ENCODE measurements at places on chromosomes 5 and 9.

- DNase-seq: no peak
Observed at GRCh38 chr5:157476702-157477408, 16.8 kb downstream of the NIPAL4 start.

- no peak for DNase-seq
Observed at GRCh38 chr5:157109744-157110143, 900 bp upstream of the HAVCR2 start.

- DNase-seq: no peak
Observed at GRCh38 chr5:160657622-160658458, 194.2 kb downstream of the ATP10B start.

DNA sequence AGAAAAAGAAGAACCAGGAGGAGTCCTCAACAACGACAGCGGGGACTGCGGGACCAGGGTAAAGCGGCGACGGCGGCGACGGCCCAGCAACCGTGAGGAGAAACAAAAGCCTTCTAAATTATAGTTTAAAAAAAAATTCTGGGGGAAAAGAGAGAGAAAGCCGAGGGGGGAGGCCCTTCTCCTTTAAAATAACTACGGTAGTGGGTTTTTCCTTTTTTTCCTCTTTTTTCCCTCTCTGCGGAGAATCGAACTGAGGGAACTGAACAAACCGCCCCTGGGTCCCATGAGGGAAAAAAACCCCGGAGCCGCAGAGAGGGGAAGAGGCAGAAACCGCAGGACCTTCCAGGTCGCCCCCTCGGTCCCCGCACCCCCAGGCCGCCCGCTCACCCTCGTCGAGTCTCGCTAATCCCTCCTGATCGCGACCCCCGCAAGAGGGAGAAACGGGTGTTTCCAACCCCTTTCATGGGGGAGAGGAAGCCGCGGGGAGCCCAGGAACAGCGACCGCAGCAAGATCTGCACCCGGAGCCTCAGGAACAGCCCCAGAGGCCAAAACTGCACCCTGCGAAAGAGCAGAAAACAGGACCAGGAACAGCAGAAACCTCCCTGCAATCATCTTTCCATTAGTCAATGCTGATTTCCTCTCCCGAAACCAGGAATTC, 453 bp downstream of the CPEB4 start:
- no peak for DNase-seq

DNA sequence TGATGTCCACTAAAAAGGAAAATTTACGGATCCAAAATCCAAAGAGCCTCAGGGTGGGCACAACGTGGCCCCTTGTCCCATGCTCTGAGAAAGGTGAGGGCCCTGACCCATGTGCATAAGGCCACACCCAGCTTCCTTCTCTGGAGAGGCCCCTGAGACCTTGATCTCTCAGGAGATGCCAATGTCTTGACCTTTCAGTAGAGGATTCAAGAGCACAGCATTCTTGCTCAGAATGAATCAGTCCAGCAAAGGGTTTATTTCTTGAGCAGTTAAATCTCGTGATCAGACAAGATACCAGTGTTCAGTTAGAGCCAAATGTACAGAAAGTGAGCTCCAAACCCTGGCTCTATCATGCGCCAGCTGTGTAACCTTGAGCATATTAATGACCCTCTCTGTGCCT, 115.9 kb upstream of the DAPK1 start:
- DNase-seq: no peak

DNA sequence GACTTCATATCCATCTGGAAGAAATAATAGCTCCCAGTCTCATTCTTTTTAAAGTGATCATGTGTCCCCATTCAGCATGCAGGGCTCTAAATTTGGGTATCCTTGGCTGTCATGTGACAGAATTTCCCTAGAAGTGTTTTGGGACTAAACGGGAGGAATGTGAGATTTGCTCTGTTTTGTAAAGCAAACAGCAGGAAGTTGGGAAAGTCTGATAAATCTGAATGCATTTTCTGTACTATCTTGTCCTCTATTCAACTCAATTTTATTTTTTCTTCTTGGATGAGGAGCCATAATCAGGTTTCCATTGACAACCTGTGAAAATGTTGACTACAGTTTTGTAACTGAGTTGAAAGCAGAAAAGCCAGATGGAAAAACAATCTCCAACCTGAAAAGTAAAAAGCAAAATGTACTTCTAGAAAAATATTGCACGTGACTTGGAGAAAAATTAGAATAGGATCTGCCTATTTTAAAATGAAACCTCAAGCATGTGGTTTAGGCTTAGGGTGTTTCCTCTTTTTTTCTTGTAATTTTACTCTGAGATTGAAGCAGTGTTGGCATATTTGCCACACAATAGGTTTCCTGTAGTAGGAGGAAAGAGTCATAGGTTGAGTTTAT, 76.2 kb upstream of the IL6ST start:
- DNase-seq: no peak

GRCh38 chr5:171438738-171439137, 19.3 kb downstream of the FGF18 start:
- no peak for DNase-seq

GRCh38 chr9:114501796-114502682, 3.2 kb downstream of the WHRN start:
- no peak for DNase-seq

GRCh38 chr9:76162086-76162730, 232.0 kb downstream of the RFK start:
- no peak for DNase-seq

DNA sequence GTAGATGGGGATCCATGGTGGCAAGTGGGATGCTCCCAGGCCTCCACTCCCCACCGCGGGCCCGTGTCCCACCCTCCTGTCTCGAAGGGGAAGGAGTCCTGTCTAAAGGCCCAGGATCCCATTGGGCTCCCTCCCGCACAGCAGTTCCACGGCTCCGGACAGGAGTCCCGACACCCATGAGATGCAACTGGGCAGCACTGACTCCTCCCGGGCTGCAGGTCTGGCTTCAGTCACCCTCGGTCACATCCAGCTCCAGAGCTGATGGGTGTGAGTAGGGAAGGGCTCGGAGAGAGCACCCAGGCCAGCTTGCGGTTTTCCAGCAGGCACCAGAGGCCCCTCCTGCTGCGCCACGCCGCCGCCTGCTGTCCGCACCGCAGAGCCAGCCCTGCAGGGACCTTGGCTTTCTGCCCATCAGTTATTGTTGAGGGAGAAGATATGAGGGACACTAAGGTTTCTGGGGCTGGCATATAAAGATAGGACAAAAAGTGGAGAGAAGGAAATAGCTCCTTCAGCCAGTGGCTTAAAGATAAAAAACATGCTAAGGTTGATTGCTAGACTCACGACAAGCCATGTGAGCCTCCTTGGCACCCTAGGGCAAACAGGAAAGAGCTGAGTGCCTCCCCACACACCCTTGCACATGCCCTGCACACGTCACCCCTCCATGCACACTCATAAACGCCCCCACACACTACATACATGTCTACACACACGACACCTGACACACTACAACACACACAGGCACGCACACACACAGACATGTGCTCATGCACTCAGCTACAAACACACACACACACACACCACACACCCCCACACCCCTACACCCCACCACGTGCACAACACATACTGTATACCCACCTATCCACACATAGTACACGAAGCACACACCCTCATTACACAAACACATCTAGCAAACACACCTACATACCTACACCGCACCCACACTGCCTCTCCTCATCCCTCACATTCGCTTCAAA, 79.0 kb downstream of the AK8 start:
- no peak for DNase-seq

DNA sequence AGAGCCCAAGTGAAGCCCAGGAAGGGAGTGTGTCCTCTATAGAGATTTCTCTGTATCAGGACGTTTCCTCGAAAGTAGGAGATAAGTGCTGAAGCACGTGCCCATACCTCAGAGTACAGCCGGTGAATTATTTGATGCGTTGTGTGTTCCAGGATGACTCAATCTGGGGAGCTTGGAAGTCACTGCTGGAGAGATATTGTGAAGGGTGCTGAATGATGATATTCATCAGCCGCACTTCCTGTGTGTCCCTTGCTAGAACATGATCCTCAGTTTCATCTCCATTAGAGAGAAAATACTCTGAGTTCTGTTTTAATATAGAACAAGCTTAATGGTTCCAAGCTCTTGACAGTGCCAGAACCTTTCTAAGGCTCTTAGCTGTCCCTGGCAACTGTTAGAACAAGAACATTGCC, 402.3 kb upstream of the ADAMTSL1 start:
- DNase-seq: no peak

DNA sequence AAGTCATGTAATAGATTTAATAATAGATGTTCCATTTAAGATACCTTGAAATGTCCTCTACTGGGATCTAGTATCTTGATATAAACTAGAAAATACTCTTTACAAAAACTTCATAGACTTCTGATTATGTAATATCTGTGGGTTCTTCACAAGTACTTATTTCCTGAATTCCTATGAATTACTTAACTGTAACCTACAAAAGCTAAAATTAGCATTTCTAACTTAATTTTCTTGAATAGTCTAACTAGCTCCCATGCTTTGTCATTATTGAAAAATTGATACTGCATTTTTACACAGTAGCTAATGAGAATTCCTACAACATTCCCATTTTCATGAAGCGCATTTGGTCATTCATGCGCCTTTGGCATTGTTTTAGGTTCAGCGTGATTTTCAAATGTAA, 1828.2 kb downstream of the MAT2B start:
- no peak for DNase-seq

GRCh38 chr9:126293522-126293889, 33.1 kb upstream of the MVB12B start:
- DNase-seq: no peak

- DNase-seq: no peak
Observed at GRCh38 chr9:6330958-6331634, 2.9 kb downstream of the TPD52L3 start.

- no peak for DNase-seq
Observed at GRCh38 chr5:12313602-12314001, 409.4 kb upstream of the CTNND2 start.

DNA sequence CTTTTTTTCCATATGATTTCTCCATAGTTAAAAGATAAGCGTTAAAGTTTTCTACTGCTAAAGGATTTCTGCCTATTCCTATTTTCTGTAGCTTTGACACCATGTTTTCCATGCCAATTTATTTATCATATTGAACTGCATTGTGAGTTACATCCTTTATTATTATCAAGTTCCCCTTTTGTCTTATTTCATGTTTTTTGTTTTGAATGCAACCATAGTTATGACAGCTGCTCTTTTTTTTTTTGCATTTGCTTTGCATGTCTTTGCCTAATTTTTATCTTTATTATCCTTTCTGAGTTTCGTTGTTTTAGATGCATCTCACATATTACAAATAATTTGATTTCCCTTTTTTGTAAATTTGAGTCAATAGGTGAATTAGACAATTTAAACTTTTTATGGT, 161.5 kb downstream of the DEPDC1B start:
- DNase-seq: no peak

- DNase-seq: no peak
Observed at GRCh38 chr5:150694612-150695011, 6.2 kb downstream of the RBM22 start.

DNA sequence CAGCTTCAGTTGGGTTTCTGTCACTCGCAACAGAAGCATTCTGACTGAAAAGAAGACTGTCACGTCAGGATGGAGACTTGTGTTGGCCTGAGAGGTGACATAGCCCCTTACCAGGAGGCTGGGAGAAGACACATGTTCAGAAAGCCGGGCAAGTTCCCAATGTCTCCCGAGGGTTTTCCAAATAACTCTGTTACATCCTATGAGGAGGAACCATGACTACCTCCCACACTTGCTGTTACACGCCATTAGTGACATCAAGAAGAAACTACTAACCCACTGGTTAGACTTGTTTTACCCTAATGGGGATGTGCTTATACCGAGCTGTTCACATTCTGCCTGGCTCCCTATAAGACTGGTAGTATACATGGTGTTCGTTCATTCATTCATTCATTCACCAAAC, 33.3 kb downstream of the SH3PXD2B start:
- no peak for DNase-seq

DNA sequence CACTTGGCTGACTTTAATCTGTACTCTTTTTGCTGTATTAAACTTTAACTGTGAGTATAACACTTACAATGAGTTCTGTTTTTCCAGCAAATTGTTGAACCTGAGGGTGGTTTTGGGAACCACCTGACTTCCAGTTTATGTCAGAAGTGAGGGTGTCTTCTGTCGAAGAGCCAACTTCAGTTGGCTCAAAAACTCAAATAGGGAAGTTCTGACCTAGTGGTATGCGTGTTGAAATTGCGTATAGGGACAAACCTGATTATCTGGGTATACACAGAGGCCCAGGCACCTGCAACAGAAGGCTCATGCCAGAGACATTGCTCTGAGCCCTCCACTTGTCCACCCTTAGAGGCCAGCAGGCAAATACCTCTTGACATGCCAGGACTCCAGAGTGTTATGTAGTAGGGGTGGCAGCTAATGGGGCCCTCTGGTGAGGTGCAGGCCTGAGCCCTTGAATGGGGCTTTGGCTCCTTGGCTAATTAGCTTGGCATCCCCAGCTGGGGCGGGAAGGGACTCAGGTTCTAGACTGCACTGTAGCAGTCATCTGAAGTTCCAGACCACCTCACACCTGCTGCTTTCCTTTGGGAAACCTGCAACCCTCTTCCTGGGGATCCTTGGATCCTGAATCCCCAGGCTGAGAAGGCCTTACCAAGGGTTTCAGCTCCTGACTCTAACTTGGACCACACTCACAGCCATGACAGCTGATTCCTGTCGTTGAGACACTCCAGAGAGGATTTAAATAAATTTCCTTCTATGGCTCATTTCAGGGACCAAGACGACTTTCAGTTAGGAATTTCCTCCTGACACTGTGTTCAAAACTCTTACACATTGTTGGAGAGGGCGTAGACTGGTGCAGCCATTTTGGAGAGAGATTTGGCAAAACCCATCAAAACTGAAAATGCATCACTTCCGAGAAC, 189.6 kb downstream of the HSPA4 start:
- DNase-seq: no peak

GRCh38 chr9:133686642-133687575, 50.7 kb downstream of the DBH start:
- no peak for DNase-seq

GRCh38 chr5:72486371-72486770, 20.8 kb downstream of the ZNF366 start:
- no peak for DNase-seq

DNA sequence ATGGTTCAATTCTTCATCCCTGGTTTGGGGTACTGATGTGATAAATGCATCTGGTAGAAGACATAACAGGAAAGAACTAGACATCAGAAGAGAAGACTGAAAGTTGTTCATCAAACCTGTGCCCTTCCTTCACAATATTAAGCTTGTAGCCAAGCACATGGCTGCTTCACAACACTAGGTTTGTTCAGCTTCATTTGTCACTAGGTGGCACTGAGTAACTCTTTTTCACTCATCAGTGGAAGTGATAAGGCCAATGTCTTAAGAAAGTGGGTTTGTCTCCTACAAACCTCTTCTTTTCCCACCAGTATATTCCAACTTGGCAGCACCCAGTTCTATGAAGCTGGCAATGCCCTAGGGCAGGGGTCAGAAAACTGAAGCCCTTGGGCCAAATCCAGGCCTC, 26.9 kb downstream of the ZNF484 start:
- no peak for DNase-seq

DNA sequence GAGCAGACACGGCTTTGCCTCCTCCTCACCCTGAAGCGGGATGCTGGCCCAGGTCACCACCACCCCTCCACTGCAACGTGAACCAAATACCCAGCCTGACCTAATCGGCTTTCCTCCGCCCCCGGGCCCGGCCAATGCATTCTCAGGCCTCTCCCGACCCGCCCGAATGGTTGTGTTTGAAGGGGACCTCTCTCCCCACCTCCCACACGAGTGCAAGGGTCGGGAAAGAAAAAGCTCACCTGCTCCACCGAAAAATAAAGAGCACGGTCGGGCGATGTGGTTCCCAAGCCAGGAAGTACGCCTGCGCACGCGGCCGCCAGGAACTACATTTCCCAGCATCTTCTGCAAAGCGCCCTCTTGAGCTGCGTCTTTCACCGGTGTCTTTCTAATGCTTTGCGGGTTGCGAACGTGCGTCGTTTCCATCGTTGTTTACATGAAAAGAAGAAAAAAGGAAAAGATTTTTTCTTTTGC, at the start of gene ZNF883:
Gene ZNF883 (minus strand): TSS at position 282 of the 471 bp plus-strand sequence.
- DNase-seq: no peak

All from stimulated activated CD8-positive, alpha-beta memory T cell treated with anti-CD3 and anti-CD28 coated beads, Interleukin-4, amount 100 ng/mL, for 1 hour (primary cell).